ENCODE measurements at places on chromosomes 11 and 22. TPM values are rescaled to one million over a fixed set of nuclear protein-coding genes. Genes with fewer than 3 reads are reported as not detected.

PDE2A gene
- 0.75 TPM for total RNA-seq

OR5M10 gene
- total RNA-seq: not detected

MRGPRX3 gene
- total RNA-seq: not detected

POU2AF3 gene
- 0.27 TPM for total RNA-seq

DNA sequence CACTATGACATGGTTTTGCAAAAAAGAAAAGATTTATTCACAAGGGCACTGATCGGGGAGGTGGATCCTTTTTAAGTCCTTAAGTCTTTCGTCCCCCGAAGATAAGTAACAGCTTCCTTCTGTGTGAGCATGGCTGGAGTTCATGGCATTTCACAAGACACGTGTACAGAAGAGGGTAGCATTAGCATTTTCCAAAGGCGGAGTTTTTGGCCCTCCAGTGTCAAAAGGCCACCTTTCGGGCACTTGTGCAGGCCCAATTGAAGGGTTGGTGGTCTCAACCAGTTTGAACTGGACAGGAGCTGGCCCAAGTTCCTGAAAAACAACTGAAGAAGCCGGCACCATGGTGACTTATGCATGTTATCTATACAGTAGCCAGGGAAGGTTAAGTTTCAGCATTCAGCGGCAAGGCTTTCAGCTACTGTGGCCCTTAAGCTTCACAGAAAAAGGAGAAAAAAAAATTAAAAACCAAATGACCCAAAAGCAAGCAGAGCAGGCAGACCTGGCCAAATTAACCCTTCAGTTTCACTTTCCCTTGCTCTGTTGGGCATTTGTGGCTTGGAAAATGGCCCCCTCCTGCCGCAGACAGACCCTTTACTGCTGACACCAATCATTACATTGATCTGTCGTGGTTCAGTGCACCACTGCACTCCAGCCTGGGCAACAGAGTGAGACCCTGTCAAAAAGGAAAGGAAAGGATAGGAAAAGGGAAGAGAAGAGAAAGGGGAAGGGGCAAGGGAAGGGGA lies 18.7 kb downstream of the ZNF74 start:
- DNase-seq: no peak

GRCh38 chr22:45163099-45163450 lies 650 bp upstream of the NUP50 start:
- peak; percentile 39 for DNase-seq

DNA sequence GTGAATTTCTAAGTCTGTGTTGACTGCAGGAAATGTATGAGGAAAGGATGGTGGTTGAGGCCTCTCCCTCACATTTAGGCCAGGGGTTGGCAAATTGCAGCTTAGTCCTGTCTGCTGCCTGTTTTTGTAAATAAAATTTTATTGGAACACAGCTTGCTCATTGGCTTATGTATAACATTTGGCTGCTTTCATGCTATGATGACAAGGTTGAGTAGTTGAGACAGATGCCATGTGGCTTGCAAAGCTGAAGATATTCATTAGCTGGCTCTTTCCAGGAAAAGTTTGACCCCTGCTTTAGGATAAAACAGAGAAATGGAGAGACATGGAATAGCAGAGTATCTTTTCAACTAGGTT lies 46.2 kb downstream of the BCR start:
- no peak for DNase-seq

DNA sequence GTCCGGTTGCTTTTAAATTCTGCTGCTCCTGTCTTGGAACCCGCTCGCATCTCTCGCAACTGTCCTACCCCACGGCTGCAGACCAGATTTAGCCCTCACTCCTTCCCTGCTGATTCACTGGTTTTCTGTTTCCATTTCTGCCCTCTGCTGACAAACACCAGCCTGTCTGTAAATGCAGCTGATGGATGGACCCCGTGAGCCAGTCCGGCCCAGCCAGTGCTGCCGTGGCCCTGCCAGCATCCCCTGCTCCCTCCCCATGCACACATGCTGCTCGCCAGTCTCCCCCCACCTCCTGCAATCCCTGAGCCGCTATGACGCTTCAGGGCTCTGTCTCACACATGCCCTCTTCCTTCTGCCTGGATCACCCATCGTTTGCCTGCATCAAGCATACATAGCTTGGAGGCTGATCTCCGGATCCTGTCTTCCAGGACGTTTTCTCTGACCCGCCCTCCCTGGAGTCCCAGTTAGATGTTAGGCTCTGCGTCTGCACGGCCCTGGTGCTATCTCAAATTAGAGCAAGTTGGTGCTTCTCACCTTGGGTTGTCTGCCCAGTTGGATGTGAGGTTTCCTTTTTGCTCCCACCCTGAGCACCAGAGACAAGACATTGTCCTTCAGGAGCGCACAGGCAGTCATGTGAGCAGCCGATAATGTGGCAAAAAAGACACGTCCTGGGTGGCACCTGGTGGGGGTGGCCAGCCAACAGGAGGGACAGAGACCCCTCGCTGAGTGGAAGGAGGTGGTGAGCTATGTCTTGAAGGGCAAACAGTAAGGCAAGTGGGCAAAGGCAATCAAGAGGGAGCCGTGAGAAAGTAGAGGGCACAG lies 4.3 kb upstream of the ACR start:
- DNase-seq: no peak

GRCh38 chr11:21553795-21554194 lies 639.1 kb upstream of the ANO5 start:
- DNase-seq: no peak

- no peak for DNase-seq
Observed at GRCh38 chr11:30565027-30565426, 21.1 kb downstream of the MPPED2 start.

DNA sequence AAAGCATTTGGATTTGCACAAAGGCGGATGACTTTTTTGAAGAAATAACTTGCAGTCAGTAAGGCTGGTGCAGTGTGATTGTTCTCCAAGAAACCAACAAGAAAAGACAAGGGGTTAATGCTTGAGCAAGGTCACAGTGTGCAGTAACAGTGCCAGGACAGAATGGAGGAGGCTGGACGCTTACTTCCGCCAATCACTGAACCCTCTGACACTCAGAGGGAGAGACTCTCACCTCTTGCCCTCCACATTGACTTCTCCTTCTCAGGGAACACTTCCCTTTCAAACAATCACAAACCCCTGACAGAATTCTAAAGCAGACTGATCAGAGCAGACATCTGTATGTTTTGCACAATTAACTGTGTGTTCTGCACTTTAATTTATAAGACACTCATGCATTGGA lies 228.4 kb downstream of the BLID start:
- DNase-seq: no peak

DNA sequence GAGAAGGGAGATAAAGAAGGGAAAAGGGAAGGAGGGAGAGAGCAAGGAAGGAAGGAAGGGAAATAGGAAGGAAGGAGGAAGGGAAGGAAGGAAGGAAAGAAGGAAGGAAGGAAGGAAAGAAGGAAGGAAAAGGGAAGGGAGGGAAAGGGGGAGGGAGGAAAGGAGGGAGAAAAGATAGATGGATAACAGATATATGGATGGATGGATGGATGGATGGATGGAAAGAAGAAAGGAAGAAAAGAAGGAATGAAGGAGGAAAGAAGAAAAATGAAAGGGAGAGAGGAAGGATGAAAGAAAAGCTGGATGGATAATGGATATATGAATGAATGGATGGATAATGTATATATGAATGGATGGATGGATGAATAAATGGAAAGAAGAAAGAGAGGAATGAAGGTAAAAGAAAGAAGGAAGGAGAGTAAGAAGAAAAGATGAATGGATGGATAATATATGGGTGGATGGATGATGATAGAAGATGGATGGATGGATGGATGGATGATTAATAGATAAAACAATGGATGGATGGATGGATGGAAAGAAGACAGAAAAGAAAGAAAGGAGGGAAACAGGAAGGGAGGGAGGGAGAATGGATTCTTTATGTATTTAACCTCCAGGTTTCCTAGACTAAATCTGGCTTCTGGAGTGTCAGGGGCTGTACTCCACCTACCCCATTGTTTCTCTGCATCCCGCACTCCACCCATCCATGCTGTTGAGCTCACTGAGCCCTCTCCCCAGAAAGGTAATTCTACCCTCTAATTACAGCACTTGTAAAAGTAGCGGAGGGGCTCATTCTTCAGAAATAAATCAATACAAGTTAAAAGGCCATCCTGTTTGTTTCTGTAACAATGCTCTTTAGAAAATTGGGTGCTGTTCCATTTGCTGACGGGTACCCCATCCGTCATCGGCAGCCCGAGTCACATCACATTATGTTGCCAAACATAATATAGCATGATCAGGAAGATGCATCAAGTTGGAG lies 506.1 kb downstream of the MIAT start:
- DNase-seq: no peak

Data from astrocyte (in vitro differentiated cells and primary cell).